ENCODE measurements at places on chromosomes 4 and X.
A peak's percentile ranks its signal among the peaks of the same experiment; 100 is the strongest.

DNA sequence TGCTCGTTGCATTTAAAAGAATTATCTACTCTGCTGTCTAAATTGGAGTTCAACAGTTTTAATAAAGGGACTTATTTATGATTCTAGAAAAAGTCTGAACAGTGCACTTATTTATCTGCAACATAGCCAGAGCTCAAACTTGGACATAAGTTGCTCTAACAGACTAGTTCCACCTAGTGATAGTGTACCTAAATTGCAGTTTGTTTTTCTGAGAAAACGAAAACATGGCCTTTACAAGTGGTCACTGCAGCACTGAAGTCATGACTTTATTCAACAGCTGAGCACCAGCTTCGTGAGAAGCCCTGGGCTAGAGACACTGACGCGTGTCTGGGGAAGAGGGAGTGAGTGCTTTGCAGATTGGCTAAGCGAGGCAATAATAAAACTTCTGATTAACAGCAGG is 77.3 kb upstream of the IGSF1 start:
- DNase-seq, result no peak

DNA sequence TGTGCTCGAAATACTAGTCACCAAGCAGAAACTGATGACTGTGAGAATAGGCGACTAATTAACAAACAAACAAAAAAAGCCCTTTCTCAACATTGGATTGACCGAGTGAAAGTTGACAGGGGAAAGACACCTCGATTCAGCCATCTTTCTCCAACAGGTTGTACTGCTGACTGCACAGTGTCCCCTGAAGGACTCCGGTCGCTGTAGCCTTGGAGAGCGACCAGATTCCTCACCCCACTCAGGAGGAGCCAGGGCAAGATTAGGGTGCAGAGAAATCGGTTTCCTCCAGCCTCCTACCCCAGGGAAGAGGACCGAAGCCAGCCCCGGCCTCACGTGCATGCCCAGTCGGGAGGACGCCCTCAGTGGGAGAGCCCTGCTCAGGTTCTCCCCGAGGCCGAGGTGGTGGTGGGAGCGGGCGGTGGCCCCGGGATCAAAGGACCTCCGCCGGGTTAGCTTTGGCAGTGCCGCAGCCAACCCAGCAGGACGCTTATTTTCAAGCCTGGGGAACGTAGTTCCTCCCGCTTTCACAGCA is 1.1 kb upstream of the RAP1GDS1 start:
- no peak for DNase-seq

DNA sequence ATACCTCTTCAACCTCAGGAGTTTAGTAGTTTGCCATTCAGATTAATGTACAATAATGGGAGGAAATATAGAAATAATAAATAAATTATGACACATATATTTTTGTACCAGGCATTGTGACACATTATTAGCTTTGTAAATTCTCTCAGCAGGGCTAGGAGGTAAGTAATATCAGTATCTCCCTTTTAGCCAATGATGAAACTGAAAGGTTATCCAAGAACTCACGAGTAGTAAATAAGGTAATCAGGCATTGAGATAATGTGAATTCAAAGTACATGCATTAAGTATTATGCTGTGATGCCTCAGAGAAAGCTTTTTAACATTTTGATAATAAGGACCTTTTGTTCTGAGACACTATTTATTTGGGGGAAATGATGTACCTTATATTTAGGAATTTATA is 5.3 kb upstream of the ARAP2 start:
- no peak for DNase-seq

GRCh38 chr4:14092741-14093140 is 465.2 kb upstream of the BOD1L1 start:
- DNase-seq, result no peak

- peak; percentile 74 for DNase-seq
Observed at GRCh38 chr4:53101191-53101581, 239.1 kb downstream of the RASL11B start.

- DNase-seq, result peak; percentile 2
Observed at GRCh38 chr4:11805842-11806241, 377.1 kb upstream of the HS3ST1 start.

DNA sequence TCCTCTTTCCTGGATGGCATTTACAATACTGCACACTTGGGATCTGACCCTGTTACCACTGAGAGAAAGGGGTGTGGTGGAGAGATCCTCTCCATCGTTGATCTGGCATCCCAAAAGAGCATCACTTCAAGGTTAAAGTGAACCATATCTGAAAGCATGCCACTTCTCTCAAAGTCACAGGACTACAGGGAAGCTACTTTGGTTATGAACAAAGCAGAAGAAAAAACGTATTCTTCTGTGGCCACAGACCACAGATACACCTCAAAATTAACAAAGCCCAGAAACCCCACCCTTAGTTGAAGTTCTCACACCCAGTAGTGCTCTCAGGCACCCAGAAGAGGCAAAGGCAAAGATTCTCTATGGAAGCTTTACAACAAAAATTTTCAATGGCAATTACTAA is 108.3 kb downstream of the JADE1 start:
- DNase-seq, result no peak

DNA sequence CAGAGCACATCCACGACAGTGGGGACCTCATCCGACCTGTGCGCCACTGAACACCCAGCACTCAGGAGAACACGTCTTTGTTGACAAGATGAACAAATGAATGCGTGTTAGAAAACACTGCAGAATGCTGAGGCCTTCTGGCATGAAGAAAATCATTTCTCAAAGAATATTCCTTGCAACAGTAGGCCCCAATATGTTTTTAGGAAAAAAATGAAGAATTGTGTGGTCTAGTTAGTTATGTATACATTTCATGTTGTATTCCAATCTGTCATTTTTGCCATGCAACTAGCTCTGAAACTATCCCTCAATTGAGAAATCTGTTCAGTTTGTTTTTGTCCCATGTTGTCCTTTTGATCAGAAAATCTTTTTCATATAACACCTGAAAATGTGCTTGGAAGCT is 77.4 kb upstream of the MAD2L1 start:
- no peak for DNase-seq

DNA sequence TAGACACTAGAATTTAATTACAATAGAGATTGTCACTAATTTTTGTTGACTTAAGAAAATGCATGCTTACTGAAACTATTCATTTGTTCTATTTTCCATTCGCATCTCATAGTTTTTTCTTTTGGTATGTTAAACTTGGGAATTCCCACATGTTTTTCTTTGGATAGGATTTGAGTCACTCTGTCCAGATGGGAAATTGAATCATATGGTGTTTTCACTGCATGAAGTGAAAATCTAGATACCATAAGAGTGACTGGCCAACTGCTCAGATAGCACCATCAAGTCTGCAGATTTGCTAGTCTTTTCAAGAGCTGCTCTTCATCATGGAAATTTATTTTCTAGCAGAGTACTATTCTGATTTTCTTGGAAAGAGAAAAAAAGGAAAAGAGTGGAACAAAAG is 172.6 kb downstream of the FAM47B start:
- peak; percentile 46 for DNase-seq

GRCh38 chr4:145934434-145935047 is 4.1 kb downstream of the ZNF827 start:
- peak; percentile 6 for DNase-seq
